ENCODE measurements at places on chromosomes 13 and 19.
A peak's percentile ranks its signal among the peaks of the same experiment; 100 is the strongest.

DNA sequence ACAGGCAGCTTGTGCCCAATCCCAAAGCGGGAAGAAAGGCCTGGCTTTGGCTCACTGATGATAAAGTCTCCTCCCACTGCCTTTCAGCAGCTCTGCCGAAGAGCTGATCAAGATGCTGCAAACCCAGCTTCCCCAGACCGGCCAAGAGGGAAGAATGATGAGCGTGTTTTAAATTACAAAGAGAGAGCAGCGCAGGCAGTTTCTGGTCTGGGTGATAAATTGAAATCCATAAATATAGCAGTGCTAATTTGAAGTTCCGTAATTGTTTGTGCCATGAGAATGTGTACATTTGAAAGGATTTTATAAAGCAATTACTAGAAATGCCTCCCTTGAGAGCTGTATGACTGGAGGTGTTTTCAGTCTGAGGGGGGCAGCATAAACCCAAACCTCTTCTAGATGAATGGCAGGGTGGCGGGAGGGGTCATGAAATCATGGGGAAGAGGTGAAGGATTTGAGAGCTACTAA, 171.8 kb downstream of the STK24 start:
- no peaks in the 10 kb centered on the region for H3K27me3 ChIP-seq
- H3K4me1 ChIP-seq: no peaks in the 10 kb centered on the region
- DNase-seq: peak; percentile 61
- H3K4me3 ChIP-seq: no peak overlapping the region
- peaks cover 11% of the 10 kb centered on the region for H3K36me3 ChIP-seq

DNA sequence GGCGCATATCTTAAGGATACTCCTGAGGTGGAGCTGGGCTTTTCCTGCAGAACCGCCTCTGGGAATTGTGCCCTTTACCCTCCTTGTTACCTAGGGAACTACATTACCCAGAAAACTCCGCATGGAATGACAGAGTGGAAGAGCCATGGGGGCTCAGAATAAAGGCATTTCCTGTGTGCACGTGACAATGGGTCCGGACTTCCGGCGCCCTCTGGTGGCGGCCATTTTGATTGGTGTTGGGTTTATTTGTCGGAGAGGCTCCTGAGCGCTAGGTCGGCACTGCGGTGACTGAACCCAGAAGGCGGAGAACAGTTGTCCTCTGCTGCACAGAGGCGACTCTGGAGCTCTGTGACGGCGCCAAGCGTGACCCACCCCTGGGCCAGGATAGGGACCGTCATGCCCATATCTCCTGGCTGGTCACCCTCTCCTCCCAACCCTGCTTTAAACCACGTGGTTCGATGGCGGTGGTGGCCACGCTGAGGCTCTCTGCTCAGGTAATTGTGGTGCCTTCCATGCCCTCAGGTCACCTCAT, at the start of gene ZNF587B:
TSS of gene ZNF587B (plus strand) at position 229 of the 532 bp plus-strand sequence. CDS start at position 459, 230 bp downstream.
- H3K27me3 ChIP-seq: no peaks in the 10 kb centered on the region
- peak; percentile 91 for DNase-seq
- peaks cover 15% of the 10 kb centered on the region for H3K36me3 ChIP-seq
- H3K4me3 ChIP-seq: peak within 1 kb of the TSS; percentile 40

GRCh38 chr13:97491452-97491851, 57.5 kb downstream of the RAP2A start:
- no peaks in the 10 kb centered on the region for H3K36me3 ChIP-seq
- H3K4me1 ChIP-seq: no peaks in the 10 kb centered on the region
- no peak for DNase-seq
- H3K27me3 ChIP-seq: no peaks in the 10 kb centered on the region
- H3K4me3 ChIP-seq: no peak overlapping the region

- DNase-seq: no peak
- peak overlapping the region; percentile 76 for H3K27ac ChIP-seq
- H3K27me3 ChIP-seq: no peaks in the 10 kb centered on the region
- H3K36me3 ChIP-seq: peaks cover 9% of the 10 kb centered on the region
These were observed 8.4 kb upstream of the C13orf46 start for GRCh38 chr13:113982296-113982661.

- peak overlapping the region; percentile 43 for H3K4me3 ChIP-seq
- H3K27me3 ChIP-seq: peaks cover 76% of the 10 kb centered on the region
- no peaks in the 10 kb centered on the region for H3K36me3 ChIP-seq
- DNase-seq: no peak
- H3K4me1 ChIP-seq: peaks cover 9% of the 10 kb centered on the region
- no peak overlapping the region for H3K27ac ChIP-seq
These were observed 2.0 kb downstream of the AMER2 start for GRCh38 chr13:25169951-25170553.

- no peaks in the 10 kb centered on the region for H3K36me3 ChIP-seq
- H3K4me1 ChIP-seq: peaks cover 60% of the 10 kb centered on the region
- no peaks in the 10 kb centered on the region for H3K27me3 ChIP-seq
These were observed 10.3 kb downstream of the DNAJB1 start for GRCh38 chr19:14507704-14508542.

DNA sequence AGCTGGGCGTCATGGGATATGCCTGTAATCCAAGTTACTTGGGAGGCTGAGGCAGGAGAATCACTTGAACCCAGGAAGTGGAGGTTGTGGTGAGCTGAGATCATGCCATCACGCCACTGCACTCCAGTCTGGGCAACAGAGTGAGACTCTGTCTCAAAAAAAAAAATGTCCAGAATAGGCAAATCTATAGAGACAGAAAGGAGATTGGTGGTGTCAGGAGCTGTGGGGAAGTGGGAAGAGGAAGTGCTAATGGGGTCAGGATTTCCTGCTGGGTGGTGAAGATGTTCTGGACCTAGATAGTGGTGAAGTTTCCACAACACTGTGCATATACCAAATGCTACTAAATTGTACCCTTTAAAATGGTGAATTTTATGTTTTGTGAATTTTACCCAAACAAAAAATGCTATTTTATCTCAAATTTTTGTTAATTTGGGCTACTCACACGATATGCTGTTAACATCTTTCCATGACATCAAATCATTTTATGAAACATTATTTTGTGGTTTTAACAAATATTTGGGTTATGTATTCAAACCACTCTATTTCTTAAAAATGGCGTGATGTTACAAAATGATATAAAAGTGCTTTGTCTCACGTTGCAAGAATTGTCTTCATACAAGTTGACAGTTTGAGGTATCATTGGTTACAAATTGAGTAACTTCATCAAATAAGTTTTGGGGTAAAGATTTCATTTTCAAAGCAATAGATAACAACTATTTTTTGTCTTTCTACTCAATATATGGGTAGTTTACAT, 7.4 kb upstream of the CYP4F3 start:
- H3K27me3 ChIP-seq: peaks cover 8% of the 10 kb centered on the region
- DNase-seq: no peak
- H3K4me3 ChIP-seq: no peak overlapping the region
- no peaks in the 10 kb centered on the region for H3K4me1 ChIP-seq
- no peak overlapping the region for H3K27ac ChIP-seq

DNA sequence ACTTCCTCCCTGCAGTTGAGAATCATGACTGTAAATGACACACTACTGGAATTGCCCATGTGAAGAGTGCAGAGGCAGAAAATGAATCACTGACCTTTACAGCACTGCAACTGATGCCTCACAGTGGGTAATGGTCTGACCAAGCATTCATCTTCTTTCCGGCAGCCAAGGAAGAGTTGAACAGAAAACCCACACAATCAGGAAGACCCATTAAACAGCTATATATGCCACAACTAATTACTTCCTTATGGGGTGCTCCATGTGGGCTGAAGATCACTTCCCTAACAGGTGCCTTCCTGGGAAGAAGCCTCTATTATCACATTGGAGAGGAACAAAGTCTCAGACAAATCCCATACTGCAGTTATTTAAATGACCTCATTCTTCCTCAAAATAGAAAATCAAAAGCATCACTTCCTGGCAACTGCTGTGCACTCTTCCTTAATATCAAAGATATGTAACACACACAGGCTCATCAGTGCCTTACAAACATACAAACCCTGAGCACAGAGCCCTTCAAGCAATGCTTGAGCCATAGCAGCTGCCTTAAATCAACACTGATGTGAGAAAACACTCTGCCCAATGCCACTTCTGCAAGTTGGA, 45.8 kb downstream of the RUBCNL start:
- H3K27me3 ChIP-seq: no peaks in the 10 kb centered on the region
- DNase-seq: no peak
- no peak overlapping the region for H3K4me3 ChIP-seq
- H3K27ac ChIP-seq: no peak overlapping the region

DNA sequence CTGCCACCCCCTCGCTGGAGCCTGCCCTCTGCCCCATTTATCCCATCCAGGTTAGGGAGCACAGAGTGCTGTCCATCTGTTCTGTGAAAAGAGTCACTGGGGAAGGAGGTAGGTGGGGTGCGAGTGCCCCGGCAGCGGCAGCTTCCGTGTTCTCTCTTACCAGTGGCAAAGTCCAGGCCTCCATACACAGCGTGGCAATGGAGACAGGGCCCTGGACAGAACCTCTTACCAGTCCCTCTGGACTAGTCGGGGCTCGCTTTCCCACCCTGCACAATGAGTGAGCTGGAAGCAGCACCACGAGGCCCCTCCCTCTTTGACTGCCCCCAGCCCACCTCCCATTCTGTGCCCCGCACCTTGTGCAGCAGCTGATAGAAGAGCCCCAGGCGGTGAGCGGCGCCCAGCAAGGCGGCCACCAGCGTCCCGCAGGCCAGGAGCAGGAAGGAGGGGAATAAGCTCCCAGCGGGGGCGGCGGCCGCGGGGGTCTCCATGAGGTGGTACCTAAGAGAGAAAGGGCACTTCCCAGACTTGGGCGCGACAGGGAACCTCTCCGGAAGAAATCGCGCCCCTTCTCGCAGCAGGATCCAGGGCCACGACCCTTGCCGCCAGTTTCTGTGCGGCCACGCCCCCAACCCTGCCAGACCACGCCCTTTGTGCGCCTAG, 17.5 kb downstream of the SYDE1 start:
- H3K27me3 ChIP-seq: no peaks in the 10 kb centered on the region
- H3K27ac ChIP-seq: peak overlapping the region; percentile 91
- DNase-seq: peak; percentile 55

- peaks cover 55% of the 10 kb centered on the region for H3K36me3 ChIP-seq
- no peak for DNase-seq
- H3K4me3 ChIP-seq: no peak overlapping the region
- H3K27ac ChIP-seq: no peak overlapping the region
These were observed 41.7 kb upstream of the EHD2 start for GRCh38 chr19:47671499-47671898.

DNA sequence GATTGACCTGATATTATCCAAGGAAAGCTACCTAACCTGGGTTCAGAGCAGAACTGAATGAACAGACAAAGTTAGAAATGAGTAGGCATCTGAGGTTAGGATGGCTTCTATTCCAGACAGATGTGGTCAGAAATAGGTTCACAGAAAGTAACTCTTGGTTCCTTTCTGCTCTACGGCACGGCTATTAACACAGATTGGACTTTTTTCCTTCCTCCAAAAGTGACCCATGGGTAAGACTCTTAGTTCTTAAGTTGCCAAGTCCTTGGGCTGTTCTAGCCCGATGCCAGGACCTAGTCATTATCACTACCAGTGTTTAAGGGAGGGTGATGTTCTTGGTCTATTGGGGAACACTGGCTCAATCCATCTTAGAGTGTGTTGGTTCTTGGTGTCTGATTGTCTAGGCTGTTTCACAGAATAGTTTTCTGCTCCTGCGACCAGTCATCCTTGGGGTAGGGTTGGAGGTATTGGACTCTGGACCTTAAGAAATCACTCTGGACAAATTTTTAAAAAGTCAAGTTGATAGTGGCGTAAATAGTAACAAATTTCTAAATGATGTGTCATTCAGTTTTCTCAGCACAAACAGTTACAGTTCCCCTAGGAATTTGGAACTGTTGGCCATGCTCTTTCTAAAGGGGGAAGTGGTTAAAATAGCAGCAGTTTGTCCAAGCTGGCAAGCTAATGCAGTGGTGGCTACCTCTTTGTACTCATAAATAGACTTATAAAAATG, 60.1 kb upstream of the MYCBP2 start:
- no peak for DNase-seq
- no peaks in the 10 kb centered on the region for H3K36me3 ChIP-seq
- no peak overlapping the region for H3K4me3 ChIP-seq
- H3K4me1 ChIP-seq: no peaks in the 10 kb centered on the region
- no peaks in the 10 kb centered on the region for H3K27me3 ChIP-seq

- H3K27me3 ChIP-seq: no peaks in the 10 kb centered on the region
- H3K36me3 ChIP-seq: no peaks in the 10 kb centered on the region
- no peak overlapping the region for H3K27ac ChIP-seq
- no peaks in the 10 kb centered on the region for H3K4me1 ChIP-seq
- H3K4me3 ChIP-seq: no peak overlapping the region
These were observed 452.0 kb downstream of the SLITRK6 start for GRCh38 chr13:85347251-85347650.

- no peaks in the 10 kb centered on the region for H3K27me3 ChIP-seq
- no peak overlapping the region for H3K27ac ChIP-seq
- no peak overlapping the region for H3K4me3 ChIP-seq
- H3K4me1 ChIP-seq: no peaks in the 10 kb centered on the region
These were observed 556.2 kb downstream of the KCTD12 start for GRCh38 chr13:76329866-76330580.

- DNase-seq: no peak
- H3K36me3 ChIP-seq: no peaks in the 10 kb centered on the region
- no peak overlapping the region for H3K27ac ChIP-seq
- H3K4me1 ChIP-seq: peaks cover 19% of the 10 kb centered on the region
- no peak overlapping the region for H3K4me3 ChIP-seq
These were observed 138.6 kb downstream of the MIPEP start for GRCh38 chr13:23750383-23751121.

GRCh38 chr19:33316541-33317264, 14.4 kb upstream of the CEBPA start:
- H3K4me1 ChIP-seq: no peaks in the 10 kb centered on the region
- H3K27ac ChIP-seq: no peak overlapping the region
- H3K36me3 ChIP-seq: no peaks in the 10 kb centered on the region
- no peak overlapping the region for H3K4me3 ChIP-seq
- peaks cover 3% of the 10 kb centered on the region for H3K27me3 ChIP-seq

GRCh38 chr13:106357198-106357597, 178.3 kb downstream of the EFNB2 start:
- no peak overlapping the region for H3K4me3 ChIP-seq
- DNase-seq: no peak
- H3K27me3 ChIP-seq: no peaks in the 10 kb centered on the region
- H3K27ac ChIP-seq: no peak overlapping the region

DNA sequence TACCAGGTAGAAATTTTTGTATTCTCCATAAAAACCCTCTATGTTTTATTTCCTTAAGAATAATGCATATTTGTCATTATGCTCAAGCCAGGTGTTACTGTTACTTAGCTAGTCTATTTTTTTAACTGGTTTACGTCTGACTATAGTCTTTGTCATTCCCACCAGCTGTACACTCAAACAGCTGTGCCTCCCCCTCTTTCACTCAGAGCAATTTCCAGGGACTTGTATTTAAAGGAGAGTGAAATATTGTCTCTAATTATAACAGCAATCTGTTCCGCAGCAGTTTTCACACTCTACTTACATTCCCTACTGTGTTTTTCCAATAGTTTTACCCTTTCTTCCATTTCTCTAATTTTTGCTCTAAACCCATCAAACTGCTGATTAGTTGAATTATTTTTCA, 813.6 kb upstream of the MIR17HG start:
- no peak overlapping the region for H3K4me3 ChIP-seq
- no peak overlapping the region for H3K27ac ChIP-seq
- DNase-seq: no peak
- H3K4me1 ChIP-seq: no peaks in the 10 kb centered on the region
- H3K36me3 ChIP-seq: no peaks in the 10 kb centered on the region

All from stomach (tissue), 19 donors.